ENCODE measurements at places on chromosomes 3 and 15.

GRCh38 chr3:45957586-45957985, 14.3 kb downstream of the CXCR6 start:
- DNase-seq = no peak

GRCh38 chr15:75705854-75706681, 6.6 kb downstream of the CSPG4 start:
- no peak for DNase-seq

GRCh38 chr3:9007928-9008327, 44.7 kb upstream of the RAD18 start:
- no peak for DNase-seq

GRCh38 chr15:85993116-85993515, 86.6 kb upstream of the AGBL1 start:
- no peak for DNase-seq

DNA sequence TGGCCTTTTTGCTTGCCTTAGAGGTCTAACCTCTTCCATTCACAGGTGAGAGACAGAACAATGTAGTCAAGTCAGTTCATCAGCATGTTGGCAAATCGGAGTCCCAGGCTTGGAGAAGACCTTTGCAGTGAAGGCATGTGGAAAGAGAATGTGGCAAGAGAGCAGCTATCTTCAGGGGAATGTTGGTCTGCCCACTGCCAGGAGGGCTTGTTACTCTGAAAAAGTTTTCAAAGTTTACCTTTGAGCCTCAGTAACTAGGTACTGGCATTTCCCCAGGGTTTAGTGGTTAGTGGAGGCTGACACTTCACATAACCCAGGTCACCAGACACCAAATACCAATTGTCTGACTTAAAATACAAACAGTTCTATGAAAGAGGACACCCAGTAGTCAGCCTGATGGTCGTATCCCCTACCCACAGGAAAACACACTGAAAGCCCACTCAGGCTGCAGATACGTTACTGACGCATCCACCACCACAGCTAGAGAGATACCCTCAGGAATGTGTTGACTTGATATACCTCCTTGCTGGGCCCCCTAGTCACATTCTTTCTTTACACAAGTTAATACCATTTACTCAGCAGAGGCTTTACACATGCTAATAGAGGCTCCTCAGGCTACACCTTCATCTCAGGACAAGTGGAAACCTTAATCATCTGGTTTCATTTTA, 9.7 kb upstream of the ARID3B start:
- no peak for DNase-seq

DNA sequence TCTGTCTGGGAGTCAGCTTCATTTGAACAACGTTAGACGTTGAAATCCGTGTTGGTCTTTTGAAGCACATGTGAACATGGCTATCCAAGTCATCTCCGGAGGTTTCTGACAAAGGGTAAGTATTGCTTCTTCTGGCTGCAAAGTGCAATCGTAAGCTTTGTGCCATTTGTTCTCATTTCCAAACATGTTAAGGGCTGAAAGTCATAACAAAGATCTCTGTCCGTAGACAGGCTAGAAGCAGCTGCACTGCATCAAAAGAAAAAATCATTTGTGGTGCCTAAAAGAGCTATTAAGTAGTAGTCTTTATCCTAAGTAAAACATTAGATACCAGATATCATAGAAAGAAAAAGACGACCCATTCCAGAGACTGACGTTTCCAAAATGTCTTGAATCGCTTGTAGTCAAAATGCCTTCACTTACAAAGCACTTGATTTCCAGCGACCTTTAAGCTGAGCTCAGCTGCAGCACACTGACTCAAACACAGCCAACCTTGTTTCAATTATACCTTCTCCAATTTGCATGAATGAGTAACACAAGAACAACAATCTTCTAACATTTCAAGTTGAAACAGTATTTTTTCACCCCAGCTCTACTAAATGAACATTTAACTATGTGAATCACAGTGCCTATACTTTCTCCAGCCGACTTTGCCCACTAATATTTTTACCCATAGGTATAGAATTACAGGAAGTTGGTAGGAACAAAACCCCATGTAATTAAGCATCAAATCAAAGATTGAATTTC, 76.6 kb downstream of the NEDD4 start:
- DNase-seq = no peak

DNA sequence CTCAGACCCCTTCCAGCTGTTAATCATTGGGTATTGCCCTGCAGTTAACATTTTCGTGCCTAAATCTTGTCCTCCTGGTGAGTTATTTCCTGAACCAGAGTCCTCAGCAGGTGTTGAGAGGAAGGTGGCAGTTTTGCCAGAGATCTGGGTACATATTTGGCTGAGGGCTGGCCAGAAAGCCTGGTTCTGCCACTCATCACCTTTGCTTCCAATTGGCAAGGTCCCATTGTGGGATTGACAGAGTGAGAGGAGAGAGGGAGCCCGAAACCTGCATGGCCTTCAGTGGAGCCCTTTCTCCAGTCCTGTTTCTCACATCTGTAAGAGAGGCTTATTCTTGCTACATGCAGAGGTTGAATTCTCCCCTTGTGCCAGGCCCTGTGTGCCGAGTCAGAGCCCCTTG, 8.9 kb upstream of the TKT start:
- DNase-seq = no peak

- no peak for DNase-seq
These were observed 107.9 kb upstream of the GALNT15 start for GRCh38 chr3:16066545-16066944.

GRCh38 chr3:10907262-10907661, 85.3 kb upstream of the SLC6A1 start:
- DNase-seq = no peak

GRCh38 chr15:69628256-69629093, 175.9 kb downstream of the RPLP1 start:
- no peak for DNase-seq

DNA sequence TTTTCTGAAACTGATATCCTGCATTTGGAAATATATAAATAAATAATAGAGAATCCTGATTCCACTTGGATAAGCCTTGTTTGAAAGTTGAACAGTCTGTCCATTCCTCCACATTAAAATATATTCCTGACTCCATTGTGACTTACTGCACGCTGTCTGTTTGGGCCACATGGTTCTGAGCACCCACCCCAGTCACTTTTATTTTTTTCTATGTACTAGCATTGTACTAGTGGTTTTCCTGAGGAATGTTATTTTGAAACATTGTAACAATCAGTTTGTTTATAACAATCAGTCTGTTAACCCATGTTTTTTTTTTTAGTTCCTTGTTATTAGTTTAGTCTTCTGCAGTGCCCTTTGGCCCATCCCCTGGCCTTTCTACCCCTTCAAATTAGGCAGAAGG, 87.4 kb upstream of the CCNL1 start:
- no peak for DNase-seq

DNA sequence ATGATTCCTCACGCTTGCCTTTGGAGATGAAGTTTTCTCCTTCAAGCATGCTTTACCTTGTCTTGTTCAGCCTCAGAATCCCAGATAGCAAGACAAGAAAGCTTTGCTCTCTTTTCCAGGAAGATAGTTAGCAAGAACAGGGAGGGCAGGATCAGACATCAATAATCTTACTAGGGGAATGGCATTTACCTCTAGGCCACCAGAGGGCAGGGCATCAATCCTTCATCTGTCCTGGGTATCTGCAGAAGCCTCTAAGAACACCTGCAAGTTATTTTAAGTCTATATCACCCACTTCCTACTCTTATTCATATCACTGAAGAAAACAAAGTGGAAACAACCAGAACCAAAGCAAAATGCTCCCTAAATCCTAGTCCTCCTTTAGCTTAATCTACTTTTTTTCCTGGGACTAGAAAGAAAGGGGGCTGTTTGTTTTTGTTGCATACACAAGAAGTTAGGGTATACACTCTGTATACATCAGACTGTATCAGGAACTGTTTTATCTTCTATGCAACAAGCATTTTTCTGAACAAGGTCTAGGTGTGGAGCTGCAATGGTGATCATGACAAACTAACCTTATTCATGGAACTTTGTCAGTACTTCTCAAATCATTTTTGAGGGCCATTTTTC, 862.5 kb downstream of the CADM2 start:
- peak; percentile 6 for DNase-seq

Data from DND-41 (cell line).